ENCODE measurements at places on chromosomes 5 and 9.
A peak's percentile ranks its signal among the peaks of the same experiment; 100 is the strongest.

DNA sequence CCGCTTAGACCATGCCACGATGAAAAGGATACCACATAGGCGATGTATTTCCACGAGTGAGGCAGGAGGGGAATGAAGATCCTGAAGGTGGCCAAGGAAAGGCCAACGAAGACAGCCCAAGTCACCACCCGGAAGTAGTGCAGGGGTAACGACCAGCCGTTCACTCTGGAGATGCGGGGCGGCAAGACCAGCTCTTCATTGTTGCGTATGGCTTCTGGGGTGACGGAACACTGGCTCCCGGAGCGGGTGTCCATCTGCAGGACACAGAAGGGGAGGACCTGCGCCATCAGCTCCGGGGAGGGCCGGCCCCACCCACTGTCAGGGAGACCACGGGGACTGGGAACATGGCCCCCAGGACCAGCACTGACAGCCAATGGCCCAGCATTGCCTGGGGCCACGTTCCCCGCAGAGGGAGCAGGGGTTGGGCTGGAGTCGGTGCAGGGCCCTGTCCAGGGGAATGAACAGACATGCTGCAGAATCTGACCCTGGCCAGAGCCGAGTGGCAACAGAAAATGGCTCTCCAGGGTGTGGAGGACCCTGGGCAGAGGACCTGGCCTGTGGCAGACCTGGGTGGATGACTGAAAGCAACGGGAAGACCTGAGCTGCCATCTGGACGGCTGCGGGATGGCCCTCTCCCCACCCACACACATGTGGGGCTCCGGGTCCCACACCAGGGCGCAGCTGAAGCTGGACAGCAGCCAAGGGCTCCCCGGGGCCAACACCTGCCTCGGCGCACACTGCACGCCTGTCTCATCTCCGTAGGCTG, 17.7 kb downstream of the ZDHHC11B start:
- DNase-seq = no peak

- DNase-seq = no peak
Observed at GRCh38 chr9:34588671-34589635, 571 bp downstream of the CNTFR start.

DNA sequence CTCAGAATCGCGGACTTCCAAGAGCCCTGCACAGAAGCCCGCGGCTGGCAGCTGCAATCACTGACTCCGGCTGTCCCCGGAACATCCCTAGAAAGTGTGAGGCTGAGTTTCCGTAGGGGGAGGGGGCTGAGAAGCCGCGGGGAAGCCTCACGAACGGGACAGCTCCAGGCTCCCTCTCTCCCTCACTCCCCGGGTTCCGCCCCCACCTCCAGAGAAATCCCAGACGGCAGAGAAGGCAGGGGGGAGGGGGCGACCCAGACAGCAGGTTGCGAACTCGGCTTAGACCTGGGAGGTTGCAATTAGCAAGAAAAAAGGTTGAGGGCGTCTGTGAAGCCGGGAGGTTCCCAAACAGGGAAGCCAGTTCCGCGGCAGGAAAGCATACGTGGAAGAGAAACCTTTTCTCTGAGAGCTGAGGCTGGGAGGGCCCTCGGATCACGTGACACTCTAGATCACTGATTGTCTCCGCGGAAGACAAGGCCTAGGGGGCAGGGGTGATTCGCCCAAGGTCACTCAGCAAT, 73.8 kb upstream of the CPLX2 start:
- peak; percentile 92 for DNase-seq

GRCh38 chr5:531101-531748, 7.0 kb upstream of the SLC9A3 start:
- DNase-seq = no peak
